ENCODE measurements at places on chromosomes 1 and 21.

DNA sequence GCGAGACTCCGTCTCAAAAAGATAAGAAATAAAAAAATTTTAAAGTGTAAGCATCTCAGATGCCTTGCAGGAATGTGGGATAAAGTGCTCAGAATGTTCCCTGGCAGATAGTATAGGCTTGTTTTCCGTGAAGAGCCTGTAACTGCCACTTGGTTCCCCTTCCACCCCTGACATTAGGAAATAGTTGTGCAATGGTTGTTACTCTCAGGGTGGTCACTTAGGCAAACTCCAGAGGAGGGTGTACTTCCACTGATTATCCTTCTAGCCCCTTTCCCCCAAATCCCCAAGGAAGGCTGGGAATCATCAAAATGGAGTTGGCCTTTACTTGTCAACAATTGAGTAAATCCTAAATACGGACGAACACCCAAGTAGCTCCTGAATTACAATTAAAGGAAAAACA lies 10.4 kb downstream of the RPL11 start:
- DNase-seq: no peak

GRCh38 chr1:235708390-235708962 lies 58.9 kb upstream of the GNG4 start:
- no peak for DNase-seq

- DNase-seq: no peak
These were observed 6.9 kb downstream of the TGFB2 start for GRCh38 chr1:218352075-218352438.

DNA sequence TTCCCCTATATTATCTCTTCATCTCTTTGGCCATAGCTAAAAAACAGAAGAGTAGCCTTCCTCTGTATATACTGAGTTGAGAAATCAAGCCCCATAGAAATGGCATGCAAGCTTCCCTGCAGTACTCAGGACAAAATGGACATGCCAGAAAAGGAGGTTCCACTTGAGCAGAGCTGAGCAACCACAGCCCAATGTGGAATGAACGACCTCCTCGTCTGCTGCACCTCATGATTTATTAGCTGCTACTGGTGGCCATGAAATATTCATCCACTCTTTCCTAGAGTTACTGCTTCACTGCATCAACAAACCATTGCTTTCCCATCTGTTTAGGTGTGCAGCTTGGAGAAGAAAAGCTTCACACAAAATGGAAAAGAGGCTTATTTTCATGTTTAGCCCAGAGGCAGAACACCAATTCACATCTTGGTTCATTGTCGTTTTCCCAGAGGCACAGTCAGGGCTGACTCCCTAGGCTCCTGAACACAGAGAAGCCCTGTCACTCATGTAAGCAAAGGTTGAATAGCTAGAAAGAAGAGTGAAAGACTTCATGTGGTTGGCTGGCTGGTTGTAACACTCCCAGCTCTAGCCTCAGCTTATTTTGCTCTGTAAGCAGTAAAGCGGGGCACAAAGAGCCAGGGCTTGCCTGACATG lies 148.0 kb downstream of the TSEN15 start:
- DNase-seq: no peak

DNA sequence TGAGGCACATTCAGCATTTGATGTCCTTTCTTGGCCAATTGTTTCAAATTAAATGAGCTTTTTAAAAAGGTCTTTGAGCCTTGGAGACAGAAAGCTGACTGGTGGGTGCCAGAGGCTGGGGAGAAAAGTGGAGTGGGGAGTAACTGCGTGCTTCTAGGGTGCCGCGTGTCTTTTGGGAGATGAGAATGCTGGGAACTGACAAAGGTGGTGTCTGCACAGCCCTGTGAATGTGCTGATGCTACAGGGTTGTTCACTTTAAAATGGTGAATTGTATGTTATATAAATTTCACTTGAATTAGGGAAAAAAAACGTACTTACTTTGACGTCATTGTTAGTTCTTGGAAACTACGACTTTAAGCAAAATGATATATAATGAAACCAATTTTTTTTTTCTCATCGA lies 8.1 kb upstream of the TFF1 start:
- no peak for DNase-seq

DNA sequence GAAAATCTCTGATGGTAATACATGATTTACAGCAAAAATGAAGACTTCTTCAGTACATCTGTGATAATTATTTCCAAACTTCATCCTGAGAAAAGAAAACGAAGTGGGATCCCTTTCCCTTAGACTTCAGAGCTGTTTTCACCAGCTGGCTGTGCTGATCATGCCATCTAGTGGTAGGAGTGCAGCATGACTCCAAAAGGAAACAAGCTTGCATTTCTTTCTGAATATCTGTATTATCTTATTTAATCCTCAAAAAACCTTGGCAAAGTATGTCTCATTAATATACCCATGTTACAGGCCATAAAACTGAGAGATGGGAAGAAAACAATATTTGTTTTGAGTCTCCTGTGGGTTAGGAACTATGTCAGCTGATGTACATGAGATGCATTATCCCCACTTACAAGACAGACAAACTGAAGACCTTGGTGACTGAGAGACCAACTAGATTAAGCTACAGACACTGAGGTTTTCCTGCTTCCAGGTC lies 9.8 kb upstream of the GJA8 start:
- peak; percentile 71 for DNase-seq

DNA sequence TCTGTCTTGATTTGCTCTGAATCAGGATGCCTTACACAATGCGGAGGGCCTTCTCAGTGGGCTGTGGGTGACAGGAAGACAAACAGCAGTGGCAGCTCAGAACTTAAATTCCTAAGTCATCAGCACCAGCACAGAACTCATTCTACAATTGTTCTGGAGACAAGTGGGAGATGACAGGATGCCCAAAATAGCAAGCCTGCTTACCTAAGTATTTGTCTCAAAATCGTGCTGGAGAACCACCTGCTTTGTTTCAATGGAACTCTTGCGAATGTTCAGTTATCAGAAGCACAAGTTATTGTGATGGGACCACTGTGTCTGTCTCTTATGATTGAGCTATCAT lies 76.1 kb downstream of the VCAM1 start:
- DNase-seq: no peak

DNA sequence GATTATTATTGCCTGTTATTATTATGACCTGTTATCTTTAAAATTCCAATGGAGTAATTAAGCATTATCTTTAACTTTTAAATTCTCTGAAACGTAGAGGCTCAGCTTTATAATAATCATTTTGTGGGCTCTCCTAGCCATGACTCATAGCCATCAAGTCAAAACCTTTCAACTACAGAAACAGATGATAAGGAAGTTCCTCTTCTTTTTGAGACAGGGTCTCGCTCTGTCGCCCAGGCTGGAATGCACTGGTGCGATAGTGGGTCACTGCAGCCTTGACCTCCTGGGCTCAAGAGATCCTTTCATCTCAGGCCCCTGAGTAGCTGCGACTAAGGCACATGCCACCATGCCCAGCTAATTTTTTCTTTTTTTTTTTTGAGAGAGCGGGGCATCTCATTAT lies 43.5 kb downstream of the CHML start:
- no peak for DNase-seq

GRCh38 chr1:243974451-243975292 lies 76.4 kb upstream of the ZBTB18 start:
- DNase-seq: no peak

DNA sequence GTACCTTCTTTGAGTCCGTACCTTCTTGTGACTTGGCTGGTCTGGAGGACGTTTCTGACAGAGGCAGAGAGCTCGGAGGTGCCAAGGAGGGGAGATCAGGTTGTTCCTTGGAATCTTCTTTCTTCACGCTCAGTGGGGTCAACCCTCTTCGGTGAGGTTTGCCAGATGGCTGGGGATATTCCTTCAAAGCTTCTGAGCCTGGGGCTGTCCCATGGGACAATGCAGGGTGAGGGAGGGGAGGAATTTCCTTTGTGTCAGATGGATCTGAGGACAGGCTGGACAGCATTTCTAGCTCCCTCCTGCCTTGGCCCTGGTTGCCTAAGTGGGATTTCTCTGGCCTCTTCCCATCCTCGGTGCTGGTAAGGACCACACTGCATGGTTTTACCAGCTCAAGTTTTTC lies 95.5 kb upstream of the EDN2 start:
- peak; percentile 58 for DNase-seq

DNA sequence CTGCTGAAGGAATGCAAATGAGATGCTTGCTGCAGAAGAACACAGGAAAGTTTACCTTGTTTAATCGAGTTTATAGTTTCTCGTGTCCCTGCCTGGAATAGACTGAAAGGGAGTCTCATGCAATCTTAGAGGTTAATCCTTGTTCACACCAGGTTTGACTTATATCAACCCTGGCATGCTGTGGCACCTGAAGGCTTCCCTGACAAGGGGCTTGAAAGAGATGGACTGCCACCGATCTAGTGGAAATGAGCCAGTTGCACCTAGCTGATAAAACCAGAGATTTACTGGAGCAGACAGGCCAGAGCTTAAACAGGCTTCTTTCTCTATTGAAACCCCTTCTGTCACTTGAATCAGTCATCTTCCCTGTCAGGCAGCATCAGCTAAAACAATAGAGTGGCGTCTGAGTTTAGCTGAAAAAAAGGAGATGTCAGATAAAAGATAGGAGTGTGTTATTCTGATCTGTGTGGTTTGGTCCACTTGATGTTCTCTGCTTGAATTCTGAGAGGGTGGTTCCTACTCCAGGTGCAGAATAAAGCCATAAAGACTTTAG lies 349.7 kb downstream of the RWDD3 start:
- DNase-seq: no peak

DNA sequence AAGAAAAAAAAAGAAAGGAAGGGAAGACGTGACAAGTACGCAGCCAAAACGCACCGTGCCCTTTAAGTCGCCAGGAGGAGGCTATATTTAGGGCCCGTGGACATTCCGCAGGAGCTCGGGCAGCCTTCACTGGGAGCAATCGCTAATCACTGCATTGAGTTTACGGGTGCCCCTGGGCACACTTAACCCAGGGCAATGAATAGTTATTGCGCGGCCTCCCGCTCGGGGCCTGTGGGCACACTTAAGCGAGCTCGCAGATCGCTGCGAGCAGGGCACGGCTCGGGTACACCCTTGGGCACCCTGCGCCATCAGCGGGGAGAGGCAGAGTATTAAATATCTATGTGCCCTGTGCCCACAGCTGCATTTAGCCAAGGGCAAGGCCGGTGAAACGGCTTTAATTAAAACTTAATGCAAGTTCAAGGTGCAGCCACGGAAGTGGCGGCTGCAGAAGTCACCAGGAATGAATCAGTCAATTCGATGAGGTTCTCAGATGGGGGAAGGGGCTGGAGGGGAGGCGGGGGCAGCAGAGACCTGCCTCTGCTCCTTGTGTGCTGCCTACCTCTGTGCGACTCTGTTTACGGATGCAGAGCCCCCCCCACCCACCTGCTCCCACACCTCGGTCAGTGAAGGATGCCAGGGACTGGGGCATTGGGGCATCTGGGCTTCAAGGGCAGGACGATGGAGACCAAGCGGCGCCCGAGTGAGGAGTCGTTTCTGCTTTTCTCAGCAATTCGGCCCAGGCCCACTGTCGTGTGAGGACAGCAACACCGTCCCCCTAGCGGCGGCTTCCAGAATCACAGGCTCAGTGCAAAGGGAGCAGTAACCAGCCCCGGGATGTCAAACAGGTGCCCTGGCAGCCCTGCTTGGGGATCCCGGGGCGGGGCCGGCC lies 51.8 kb upstream of the TARDBP start:
- peak; percentile 90 for DNase-seq

GRCh38 chr1:119910618-119911017 lies 14.3 kb upstream of the ADAM30 start:
- DNase-seq: no peak

DNA sequence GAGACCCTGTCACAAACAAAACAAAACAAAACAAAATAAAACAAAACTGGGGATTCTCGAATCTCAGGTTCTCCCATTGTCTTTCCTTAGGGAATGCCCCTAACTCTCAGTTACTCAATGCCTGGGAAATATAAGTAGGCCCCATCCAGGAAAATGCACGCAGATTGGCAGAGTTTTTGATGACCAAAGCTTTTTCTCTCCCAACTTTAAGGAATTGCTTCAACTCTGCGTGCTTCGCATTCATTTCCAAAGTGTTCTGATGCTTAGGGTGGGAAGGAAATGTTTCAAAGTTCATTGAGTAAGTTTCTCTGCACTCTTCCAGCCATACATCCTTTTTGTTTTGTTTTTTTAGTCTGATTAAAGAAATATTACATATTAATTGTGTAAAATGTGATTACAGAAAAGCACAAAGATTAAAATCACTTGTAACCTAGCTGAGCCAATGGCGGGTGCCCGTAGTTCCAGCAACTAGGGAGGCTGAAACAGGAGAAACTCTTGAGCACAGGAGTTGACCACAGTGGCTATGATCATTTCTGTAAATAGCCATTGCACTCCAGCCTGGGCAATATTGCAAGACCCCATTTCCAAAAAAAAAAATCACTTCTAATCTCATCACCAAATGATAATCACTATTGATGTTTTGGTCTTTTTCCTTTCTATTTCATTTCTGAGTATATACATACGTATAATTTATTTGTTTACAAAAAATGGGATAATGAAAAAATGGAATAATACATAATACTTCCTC lies 18.4 kb upstream of the EVI5 start:
- DNase-seq: no peak

- no peak for DNase-seq
These were observed 45.3 kb downstream of the LGR6 start for GRCh38 chr1:202238914-202239313.

DNA sequence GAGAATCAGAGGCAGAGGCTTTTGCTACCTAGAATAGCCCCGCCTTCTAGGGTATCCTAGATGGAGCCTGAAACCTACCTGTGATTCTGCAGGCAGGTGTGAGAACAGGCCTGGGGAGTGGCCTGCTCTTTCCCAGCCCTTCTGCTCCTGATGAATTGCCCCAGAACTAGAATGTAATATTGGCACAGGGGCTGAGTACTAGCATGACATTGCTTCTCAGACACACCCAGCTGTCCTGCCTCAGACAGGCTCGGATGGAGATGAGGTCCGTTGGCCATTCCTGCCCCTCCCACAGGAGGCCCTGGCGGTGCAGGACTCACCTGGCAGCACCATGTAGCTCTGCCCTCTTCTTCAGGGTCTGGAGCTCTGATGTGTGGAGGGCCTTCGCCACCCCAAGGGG lies 237.6 kb downstream of the GRIK3 start:
- no peak for DNase-seq

DNA sequence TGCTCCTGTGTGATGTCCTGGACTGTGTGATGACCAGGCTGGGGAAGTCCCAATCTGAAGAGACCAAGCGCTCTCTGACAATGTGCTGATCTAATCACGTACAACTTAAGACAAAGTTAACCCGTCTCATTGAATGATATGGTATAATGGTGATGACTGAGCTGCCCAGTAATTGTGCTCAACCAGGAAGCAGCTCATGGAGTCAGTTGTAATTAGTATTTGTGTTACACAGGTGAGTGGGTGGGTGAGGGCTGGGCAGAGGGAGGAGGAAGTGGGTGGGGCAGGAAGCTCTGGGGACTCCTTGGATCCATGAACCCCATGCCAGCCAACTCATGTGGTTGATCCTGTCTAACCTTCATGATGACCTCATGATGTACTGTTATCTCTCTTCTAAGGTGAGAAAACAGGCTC lies 8.7 kb upstream of the ECE1 start:
- no peak for DNase-seq

- DNase-seq: peak; percentile 9
These were observed 128.7 kb upstream of the DPYD start for GRCh38 chr1:98049370-98050135.

DNA sequence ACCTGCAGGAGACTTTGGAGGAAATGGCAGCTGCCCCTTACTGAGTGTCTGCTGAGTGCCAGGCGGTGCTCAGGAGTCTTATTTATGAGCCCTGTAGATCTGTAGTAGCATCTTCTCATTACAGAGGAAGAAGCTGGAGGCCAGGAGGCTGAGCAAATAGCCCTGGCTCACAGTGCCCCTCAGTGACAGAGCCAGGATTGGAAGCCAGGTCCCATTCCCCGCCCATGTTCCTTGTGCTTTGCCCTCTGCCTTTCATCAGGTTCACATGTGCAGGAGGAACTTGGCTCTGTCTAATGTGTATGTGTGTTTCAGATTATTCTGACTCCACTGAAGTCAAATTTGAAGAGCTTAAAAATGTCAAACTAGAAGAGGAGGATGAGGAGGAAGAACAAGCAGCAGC lies 21.2 kb downstream of the KDM4A start:
- no peak for DNase-seq

Measured in D341Med (cell line).